Heart left ventricle (tissue), 16 donors: ENCODE measurements at places on chromosomes 16 and 17.

GRCh38 chr16:9908613-9909012, 273.6 kb downstream of the GRIN2A start:
- DNase-seq = no peak

- no peak for DNase-seq
Measured at GRCh38 chr16:2331199-2331930, 9.2 kb downstream of the ABCA3 start.

- peak; percentile 77 for DNase-seq
Measured at GRCh38 chr16:1090620-1091587, 5.1 kb downstream of the C1QTNF8 start.

- DNase-seq = no peak
Measured at GRCh38 chr17:58358408-58359172, 6.6 kb upstream of the SUPT4H1 start.

DNA sequence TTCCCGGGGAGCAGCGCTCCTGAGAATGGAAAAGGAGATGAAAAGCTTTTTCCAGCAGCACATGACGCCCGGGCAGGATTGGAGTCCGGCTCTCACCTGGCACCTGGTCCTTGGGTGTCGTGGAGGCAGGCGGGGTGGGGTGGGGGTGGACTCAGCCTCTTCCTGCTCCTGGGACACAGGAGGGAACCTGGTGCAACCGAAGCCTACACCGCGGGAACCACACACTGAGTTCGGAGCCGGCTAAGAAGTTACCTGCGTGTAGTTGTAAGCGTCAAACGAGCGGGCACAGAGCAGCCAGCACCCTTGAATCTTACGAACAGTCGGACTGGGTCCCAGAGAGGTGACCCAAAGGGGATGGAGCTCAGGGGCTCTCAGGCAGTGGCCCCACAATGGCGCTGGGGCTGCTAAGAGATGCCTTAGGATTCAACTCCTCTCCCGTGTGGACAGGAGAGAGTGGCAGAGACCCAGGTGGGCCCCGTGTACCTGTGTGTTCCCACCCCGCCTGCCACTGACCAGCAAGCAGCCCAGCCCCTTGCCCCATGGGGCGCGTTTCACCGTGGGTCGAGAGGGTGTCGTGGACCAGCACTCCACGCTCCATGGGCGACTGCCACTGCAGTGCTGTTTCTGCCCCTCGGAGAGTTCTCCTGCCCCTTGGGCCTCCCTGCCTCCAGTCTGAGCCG, 105.8 kb upstream of the METRNL start:
- no peak for DNase-seq

GRCh38 chr16:27085182-27085581, 18.5 kb downstream of the C16orf82 start:
- no peak for DNase-seq

DNA sequence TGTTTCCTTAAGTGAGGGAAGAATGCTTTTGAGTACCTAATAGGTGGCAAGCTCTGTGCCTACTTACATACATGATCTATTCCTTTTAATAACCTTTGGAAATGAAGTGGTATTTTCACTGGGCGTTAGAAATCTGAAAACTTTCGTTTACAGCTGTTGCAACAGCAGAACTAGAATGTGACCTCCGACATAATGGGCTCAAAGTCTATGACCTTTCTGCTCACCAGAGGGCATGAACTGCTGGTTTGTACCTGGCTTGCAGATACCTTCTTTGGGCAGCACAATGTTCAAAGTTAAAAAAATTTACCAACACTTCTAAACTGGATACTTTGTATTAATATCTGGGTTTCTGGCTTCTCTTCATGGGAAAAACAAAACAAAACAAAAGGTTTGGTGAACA, 24.3 kb downstream of the CA4 start:
- no peak for DNase-seq

DNA sequence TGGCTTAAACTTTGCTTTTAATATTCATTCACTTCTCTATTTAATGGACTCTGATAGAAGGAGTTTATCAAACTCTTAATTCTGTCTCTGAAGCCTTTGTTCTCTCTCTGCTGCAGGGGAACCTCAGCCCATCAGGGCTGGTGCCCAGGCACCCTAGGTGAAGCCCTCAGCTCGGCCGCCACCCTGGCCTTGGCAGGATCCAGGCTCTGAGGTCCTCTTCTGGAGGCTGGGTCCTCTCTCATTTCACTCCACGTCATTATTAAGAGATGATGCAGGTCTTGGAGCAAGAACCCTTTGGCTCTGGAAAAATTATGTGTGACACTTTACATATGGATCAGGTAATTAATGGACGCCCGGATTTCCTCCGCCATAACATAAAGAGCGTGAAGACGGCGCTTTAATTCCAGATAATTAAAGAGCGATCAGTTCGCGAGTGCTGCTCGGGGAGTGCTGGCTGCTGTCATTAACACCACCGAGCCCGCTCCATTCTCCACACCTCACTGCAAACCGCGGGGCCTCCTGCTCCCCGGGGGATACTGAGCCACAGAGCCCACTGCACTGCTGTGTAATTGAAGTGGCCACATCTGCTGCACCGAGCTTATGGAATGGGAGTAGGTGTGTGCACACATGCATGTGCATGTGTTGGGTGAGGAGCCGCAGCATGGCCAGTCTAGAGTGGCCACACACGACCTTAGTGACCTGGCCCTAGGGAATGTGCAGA, 259.4 kb upstream of the TNRC6C start:
- DNase-seq = no peak

DNA sequence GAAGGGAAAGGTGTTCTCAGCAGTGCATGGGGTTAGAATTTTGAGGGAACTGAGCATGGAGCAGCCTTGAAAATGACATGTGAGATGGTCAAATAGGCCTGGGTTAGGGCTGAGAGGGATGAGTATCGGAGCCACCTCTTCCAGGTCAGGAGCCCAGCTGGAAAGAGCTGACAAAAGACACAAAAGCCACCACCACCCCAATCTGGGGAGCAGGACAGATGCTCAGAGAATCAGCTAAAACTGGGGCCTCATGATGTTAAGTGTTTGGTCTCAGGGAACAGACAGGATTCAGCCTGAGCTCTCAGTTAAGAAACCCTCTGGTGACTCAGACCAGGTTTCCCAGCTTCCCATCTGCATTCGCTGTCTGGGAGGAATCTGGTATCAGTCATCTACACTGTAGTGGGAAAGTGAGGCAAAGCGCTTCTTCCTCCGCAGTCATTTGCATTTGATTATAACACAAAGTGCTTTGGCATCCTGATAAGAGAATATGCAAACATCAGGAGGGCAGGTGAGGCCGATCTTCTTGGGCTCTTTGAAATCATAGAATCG, 2.6 kb downstream of the WNT9B start:
- DNase-seq = no peak

GRCh38 chr17:45398800-45399199, 33.9 kb downstream of the ARHGAP27 start:
- no peak for DNase-seq

DNA sequence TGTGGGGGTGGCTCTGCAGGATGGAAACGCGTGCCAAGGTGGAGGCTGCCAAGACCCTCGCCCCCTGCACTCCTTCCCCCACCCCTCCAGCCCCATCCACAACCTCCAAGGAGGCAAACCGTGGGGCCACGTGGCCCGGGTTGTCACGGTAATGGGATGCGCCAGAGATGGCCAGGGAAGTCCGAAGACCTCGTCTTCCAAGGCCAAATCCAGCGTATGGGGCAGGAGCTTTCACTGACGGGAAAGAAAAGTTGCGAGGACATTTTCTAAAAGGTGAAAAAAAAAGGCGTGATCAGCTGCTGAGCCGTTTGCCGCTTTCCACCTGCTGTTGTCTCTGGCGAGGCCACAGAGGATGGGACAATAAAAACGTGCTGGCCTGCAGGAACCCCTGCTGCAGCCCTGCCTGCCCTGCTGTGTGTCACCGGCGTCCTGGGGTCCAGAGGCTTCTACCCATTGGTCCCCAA, 28.3 kb upstream of the GSE1 start:
- DNase-seq = no peak

DNA sequence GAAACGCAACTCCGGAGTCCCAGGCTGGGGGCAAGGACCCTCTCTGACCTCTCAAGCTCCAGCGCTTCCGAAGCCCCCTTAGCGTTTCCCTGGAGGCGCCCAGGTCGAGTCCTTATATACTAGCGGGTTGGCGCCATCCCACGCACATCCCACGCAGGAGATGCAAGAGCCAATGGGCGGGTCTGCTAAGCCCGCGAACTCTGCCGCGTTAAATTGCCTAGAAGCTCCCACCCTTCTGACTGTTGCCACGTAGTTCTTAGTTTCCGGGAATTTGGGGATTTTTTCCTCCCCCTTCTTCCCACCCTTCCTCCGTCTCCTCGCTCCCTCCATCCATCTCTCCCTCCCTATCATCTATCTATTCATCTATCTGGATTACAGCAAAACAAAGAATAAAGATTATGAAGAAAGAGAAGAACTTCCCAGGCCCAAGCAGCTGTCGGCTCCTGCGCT, at the start of gene SLFN11:
SLFN11 (minus strand) TSS at position 88 of the 450 bp plus-strand sequence. CDS start 9,814 bp downstream, outside the sequence.
- peak; percentile 90 for DNase-seq

DNA sequence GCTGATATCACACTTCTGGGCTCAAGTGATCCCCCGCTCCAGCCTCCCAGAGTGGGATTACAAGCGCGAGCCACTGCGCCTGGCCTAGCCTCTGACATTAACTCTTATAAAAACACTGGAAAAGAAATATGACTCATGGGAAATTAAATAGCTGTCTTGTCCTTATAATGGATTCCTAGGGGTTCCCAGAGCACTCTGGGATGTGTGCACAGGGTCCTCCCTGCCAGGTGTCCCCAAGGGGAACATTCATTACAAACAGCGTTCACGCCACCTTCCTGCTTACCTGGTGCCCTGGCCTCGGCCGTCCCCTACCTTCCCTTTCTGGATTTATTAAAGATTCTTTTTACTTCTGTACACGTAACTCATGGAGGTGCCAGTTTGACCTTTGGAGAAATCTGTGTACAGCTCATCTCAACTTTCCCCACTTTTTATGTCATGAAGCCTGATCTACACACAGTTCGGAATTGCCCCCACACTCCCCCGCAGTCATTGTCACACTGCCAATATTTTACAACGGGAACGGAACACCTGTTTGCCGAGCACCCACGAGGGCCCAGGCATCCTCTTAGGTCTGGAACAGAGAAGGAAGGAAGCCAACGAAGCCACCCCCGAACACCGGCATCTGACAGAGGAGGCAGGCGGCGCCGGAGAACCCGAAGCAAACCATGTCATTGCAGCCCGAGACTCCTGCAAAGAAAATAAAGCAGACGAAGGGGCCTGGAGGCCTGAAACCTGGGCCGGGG, 39.7 kb upstream of the MEAK7 start:
- no peak for DNase-seq

- peak; percentile 36 for DNase-seq
Measured at GRCh38 chr17:34579017-34579946, at the start of gene TMEM132E. TSS of gene TMEM132E (plus strand) at chr17:34579582. CDS start at chr17:34581077, 1,495 bp downstream.

DNA sequence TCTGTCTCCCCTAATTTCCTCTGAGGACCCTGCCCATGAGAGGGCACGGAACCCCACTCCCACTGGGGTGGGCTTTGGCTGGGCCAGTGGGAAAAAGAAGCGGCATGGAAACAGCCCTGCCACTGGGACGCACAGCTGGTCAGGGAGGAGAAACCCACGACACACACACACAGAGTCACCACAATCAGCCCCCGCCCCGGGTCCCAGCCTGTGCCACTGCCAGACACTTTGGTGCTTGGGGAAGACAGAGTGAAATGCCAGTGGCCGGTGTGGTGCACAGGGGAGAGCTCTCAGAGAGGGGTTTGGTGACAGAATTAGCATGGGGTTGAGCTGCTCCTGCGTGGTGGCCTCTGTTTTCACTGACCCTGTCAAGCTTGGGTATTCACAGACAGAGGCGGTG, 30.7 kb upstream of the RNPS1 start:
- no peak for DNase-seq

DNA sequence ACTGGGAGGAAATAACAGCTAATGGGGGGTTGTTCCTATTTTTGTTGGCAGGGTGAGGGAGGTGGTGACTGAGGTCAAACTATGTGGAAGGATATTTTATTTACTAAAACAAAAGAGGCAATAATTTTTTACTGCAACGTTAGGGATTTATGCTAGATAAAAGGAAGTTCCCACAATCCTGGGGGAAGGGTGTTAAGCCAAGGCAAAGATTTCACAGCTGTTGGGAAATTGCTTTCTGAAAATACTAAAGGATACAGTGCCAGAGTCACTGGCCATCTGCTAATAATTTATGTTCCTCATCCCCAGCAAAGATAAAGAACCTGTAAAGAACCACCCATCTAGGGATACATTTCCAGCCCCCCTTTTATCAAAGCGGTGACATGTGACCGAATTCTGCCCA, 756.0 kb upstream of the RBFOX1 start:
- no peak for DNase-seq

- DNase-seq = no peak
Measured at GRCh38 chr17:6352016-6352415, 82.9 kb downstream of the AIPL1 start.

DNA sequence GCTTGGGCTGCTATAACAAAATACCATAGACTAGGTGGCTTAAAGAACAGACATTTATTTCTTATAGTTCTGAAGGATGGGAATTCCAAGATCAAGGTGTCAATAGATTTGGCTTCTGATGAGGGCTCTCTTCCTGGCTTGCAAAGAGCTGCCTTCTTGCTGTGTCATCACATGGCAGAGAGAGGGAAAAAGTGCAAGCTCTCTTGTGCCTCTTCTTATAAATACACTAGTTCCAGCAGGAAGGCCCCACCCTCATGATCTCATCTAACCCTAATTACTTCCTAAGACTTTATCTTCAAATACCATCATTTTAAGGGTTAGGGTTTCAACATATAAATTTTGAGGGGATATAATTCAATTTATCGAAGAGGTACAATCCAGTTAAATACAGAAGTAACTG, 30.6 kb downstream of the ABCA9 start:
- DNase-seq = no peak

- DNase-seq = no peak
Measured at GRCh38 chr16:81018496-81018895, 11.5 kb downstream of the CENPN start.
